NCI-H1048 (cell line): ENCODE measurements at places on chromosomes 13 and 19.

DNA sequence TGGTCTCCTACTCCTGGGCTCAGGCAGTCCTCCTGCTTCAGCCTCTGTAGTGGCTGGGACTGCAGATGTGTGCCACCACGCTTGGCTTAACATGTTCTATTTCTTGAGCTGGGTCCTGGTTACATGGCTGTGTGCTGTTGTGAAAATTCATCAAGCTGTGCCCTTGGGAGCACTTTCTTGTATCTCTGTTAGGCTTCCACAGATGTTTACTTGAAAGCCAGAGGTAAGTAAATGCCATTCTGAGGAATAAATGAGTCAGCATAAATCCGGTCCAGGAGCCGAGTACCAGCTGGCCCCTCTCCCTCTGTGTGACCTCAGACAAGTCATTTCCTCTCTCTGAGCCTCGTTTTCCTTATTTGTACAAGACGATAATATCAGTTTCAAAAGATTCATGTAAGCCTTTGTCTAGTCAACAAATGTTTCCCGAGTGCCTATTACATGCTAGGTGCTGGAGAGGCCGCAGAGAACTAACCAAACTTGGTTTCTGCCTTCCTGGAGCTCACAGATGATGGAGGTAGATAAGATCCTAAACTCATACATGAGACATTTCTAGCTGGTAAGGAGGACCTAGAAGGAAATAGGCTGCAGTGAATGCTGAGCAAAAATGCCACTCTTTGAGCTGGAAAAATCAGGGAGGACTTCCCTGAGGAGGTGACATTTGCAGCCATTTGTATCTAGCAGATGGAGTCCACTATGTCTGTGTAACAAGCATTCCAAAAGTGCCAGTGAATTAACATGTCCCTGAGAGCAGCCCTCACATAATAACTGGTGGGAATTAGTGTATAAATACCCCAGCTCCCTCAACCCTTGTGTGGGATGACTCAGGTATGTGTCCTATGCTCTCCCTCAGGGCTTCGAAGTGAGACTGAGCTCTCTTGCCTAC, 2.7 kb upstream of the RASAL3 start:
- DNase-seq: no peak

GRCh38 chr19:38004186-38004520, 97.1 kb downstream of the SIPA1L3 start:
- DNase-seq: no peak

DNA sequence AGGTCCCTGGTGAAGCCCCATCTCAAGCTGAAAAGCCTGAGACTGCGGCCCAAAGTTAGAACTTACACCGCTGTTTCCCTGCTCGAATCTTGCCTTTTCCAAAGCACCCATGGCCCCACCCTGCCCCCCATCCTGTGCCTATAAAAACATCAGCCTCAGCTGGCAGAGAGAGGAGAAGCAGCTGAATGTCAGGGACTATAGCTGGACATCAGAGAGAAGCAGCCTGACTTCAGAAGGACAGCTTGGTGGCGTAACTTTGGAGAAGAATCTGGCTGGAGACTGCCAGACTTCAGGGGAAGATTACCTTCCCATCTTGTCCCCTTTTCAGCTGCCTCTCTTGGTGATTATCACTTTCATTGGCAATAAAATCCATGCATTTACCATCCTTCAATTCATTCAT, 9.3 kb upstream of the RCBTB2 start:
- DNase-seq: no peak

GRCh38 chr19:2494447-2495129, 18.7 kb downstream of the GADD45B start:
- no peak for DNase-seq

DNA sequence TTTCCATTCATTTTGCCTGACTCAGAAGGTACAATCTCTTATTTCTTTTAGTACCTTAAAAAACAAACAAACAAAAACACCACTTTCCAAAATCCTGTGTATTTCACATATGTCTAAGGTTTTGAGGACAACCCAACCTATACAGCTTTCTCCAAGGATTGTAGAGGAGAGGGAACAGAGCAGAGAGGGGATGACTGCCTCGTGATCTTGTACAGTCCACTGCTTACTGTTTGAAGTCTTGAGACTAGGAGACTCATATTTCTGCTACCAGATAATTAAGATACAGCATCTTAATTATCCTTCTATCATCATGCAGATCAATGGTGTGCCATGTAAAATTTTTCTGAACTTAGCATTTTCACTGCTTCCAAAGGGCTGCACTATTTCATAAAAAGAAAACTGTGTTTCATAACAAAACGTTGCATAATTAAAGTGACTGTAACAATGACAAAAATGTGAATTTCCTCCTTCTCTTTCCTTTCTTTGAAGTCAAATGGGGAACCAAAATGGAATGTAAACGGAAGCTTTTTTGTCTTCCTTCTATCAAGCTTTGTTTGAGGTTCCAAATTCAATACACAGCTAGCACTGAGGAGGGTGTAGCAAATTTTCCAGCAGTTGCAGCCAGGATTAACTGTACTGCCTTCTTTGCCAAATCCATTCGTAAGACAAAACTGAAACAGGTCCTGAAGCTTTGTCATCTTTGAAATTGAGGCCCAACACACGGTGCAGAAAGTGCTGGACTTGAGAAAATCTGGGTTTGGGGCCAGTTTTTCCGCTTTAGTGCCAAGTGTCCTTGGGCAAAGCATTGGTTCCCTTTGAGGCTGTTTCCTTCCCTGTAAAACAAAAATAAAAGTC, 34.9 kb upstream of the RCBTB2 start:
- DNase-seq: no peak

DNA sequence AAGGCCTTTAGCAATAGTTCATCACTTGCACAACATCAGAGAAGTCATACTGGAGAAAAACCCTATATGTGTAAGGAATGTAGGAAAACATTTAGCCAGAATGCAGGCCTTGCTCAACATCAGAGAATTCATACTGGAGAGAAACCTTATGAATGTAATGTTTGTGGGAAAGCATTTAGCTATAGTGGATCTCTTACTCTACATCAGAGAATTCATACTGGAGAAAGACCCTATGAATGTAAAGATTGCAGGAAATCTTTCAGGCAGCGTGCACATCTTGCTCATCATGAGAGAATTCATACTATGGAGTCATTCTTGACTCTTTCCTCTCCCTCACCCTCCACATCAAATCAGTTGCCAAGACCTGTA, 19.8 kb downstream of the ZNF583 start:
- DNase-seq: no peak

DNA sequence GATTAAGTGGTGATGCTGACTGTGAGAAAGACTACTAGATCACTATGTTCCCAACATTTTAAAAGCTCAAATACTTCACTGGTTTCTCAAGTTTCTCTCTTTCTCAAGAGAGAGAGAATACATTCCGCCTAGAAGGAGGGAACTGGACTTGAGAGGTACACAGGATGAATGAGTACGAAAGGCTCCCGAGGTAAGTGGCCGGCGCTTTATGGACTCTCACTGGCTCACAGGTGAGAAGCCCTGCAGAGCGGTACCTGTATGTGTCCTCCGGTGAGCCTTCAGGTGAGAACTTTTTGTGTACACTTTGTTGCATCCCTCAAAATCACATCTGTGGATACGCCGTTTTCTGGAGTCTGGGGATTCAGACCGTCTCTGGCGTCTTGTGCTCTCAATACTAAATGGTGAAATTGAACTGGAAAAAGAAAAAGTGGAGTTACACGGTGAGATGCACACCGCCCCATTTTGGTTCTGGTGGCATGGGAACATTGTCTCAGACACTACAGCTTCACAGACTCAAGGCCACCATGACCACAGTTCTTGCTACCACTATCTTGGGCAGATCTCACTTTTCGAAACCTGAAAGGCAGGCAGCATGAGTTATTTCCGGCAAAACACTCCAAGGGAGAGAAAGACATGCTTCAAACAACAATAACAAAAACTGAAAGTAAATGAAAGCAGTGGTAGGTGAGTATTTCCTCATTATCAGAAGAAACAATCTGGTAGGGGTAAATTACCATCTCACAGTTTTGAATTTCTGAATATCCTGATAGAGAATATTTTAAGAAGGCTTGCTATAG, 418.9 kb downstream of the KLF12 start:
- DNase-seq: no peak

GRCh38 chr13:112342841-112343361, 33.3 kb upstream of the SPACA7 start:
- DNase-seq: no peak
